ENCODE measurements at places on chromosomes 7 and 10.

GRCh38 chr10:528173-529165, 161.0 kb downstream of the DIP2C start:
- no peak for DNase-seq

DNA sequence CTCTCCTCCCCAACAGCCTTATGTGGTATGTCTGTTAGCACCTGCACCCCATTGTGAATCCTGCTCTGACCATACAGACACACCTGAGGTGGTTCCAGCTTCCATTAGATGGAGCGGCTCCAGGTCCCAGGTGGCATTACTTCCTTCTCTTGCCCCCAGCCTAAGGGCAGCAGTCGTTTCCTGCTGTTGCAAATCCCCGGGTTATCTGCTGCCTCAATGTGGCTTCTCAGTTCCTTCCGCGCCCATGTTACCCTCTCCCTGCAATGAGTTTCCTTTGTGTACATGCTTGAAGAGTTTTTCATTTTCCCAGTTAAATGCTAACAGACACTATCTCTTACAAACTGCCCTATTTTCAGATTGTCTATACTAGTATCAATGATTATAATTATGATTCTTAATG, 62.8 kb upstream of the PRKCQ start:
- no peak for DNase-seq

DNA sequence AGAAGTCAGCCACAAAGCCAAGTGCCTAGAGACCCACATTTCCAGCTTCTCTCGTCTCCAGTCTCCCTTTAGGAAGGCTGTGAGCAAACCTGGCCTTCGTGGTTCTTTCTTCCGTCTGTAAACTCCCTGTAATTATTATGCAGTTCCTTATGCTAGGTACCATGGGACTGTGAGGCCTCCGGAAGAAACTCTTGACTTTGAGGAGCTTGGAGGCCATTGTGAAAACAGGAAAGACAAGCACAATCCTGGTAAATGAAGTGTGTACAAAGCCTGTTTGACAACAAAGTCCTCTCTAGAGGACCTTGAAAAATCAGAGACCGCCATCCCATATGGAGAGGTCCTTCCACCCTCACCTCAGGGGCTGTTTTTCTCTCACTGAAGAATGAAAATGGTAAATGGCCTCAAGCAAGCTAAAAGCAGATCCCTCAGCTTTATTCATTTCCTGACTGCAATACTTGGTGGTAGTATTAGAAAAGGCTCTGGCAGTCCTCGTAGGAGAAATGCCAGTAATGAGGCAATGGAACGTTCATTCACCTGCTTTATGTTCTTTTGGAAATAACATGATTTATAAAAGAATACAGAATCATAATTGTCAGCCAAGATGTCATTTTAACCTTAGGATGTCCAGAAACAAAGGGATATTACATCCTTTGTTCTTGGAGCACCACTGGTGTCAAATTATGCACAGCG, 926.4 kb downstream of the LRMDA start:
- no peak for DNase-seq

- no peak for DNase-seq
These were observed 190.9 kb upstream of the CXCL12 start for GRCh38 chr10:44575601-44576380.

GRCh38 chr7:135970682-135971365, 6.3 kb downstream of the MTPN start:
- DNase-seq: no peak

DNA sequence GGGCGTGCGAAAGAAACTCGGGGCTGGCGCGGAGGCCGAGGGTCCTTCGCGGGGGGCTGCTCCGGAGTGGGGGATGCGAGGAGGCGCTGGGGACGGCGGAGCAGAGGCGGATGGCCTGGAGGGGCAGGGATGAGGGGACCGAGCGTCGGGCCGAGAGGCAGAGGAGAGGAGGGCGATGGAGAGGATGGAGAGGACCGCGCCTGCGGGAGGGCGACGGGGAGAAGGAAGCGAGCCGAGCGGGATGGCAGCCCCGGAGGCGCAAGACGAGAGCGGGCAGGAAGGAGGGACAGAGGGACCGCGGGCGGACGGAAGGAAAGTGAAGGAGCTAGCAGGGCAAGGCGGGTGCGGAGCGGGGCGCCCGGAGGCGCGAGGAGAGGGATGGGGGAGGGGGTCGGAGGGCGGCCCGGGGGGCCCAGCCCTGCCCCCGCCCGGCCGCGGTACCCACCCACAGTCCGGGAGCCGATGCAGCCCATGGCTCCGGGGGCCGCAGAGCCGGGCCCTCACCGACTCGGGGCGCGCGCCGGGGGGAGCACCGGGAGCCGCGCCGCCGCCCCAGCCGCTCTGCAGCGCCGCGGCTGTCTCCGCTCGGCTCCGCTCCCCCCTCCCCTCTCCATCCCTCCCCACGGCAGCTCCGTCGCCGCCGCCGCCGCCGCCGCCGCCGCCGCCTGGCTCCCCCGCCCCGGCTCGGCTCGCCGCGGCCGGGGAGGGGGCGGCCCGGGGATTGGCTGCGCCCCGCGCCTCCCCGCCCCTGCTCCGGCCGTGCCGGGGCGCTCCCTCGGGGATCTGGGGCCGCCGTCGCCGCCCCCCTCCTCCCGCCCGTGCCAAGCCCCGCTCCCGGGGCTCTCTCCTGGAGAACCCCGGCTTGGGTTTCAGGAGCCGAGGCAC, at the start of gene FAM131B:
FAM131B (minus strand) TSS at position 583 of the 885 bp plus-strand sequence; CDS start at position 473, 110 bp downstream.
- no peak for DNase-seq

DNA sequence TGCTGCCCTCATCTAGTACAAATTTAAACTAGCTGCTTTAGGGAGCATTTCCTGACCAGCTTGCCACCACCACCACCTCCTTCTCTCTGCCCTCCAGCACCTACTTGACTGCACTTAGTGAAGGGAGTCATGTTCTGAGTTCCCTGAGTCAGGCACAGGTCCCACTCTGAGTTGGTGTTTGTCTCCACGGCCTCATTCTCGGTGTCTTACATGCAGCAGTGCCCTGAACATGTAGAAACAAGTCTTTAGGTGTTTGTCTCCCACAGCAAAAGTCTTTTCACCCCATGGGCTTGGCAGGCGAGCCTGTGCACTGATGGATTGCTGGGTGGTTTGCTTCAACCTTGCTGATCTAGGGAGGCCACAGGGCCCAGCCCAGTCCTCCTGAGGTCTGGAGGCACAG, 16.9 kb downstream of the TSPAN14 start:
- DNase-seq: no peak

- DNase-seq: no peak
These were observed 55.6 kb downstream of the SLC16A9 start for GRCh38 chr10:59654007-59654406.

DNA sequence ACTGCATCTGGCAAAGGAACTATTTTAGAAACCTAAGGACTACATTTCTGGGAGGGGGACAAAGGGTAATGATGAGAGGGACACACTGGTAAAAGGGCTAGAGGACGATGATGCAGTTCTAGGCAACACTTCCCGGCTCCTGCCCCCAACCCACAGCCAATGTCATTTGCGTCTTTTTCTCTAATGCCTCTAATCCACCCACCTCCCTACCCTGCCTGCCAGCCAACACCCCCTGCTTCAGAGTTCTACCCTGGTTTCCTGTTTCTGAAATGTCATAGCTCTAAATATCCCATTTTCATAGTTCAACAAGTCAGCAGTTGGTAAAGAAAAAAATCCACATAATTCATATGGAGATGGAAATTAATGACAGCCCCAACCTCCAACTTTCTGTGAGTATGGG, 79.0 kb downstream of the KIAA1549 start:
- no peak for DNase-seq

GRCh38 chr7:77866786-77867536, 68.4 kb downstream of the PHTF2 start:
- peak; percentile 59 for DNase-seq

- peak; percentile 86 for DNase-seq
These were observed 22.6 kb upstream of the DLG5 start for GRCh38 chr10:77949167-77949566.

DNA sequence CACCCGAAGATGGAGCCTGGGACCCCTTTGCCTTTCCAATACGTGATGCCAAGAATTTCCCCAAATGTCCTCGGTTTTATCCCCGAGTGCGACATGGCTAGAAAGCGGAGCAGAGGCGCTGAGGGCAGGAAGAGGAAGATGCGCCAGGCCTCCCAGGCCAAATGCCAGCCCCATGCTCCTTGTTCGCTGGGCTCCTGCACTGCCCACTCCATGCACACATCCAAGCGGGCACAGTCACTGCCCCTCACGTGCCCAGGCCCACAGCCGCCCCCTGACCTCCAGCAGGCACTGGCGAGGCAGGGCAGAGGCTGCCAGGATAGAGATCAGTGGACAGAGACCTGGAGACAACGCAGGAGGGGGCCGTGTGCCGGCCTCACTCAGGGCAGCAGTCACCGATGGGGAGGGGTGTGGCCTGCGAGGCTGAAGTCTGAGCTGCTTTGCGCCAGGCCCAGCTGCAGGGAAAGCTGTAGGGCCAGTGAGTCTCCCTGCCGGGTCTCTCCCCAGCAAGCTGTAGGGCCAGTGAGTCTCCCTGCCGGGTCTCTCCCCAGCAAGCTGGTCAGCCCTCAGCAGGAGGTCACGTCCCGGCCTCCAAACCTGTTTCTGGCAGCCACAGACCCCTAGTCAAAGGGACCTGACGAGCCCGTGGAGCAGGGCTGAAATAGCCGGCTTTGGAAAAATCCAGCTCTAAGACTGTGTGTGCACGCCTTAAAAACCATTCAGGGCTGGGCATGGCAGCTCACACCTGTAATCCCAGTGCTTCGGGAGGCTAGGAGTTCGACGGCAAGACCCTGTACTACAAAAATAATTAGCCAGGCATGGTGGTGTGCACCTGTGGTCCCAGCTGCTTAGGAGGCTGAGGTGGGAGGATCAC, 100.6 kb upstream of the DIP2C start:
- no peak for DNase-seq

DNA sequence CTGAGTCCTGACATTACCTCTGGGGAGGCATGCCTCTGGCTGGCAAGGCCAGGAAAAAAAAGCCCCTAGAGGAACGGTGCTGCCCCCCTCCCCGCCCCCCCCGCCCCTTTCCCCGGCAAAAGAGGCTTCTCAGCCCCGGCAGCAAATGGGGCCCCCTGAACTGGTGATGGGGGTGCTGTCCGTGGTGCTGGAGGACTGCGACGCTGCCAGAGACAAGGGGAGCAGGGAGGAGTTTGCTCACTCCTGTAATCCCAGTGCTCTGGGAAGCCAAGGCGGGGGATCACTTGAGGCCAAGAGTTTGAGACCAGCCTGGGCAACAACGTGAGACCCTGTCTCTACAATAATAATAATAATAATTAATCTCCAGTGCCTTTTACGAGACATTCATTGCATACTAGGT, 23.7 kb downstream of the SRRM3 start:
- no peak for DNase-seq

- DNase-seq: no peak
These were observed 5.8 kb downstream of the AP4M1 start for GRCh38 chr7:100107125-100107737.

DNA sequence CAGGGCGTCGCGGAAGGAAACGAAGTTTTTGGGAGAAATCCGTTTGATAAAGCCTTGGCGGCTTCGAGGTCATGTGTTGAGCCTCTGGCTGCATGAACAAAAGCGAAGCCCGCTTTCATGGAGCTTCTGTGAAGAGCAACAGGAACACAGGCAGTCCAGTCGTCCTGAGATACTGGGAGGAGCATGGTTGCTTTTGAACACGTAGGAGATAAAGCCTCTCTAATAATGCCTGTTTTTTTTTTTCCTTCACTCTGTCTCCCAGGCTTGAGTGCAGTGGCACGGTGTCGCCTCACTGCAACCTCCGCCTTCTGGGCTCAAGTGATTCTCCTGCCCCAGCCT, 473 bp upstream of the ZNF32 start:
- DNase-seq: no peak

DNA sequence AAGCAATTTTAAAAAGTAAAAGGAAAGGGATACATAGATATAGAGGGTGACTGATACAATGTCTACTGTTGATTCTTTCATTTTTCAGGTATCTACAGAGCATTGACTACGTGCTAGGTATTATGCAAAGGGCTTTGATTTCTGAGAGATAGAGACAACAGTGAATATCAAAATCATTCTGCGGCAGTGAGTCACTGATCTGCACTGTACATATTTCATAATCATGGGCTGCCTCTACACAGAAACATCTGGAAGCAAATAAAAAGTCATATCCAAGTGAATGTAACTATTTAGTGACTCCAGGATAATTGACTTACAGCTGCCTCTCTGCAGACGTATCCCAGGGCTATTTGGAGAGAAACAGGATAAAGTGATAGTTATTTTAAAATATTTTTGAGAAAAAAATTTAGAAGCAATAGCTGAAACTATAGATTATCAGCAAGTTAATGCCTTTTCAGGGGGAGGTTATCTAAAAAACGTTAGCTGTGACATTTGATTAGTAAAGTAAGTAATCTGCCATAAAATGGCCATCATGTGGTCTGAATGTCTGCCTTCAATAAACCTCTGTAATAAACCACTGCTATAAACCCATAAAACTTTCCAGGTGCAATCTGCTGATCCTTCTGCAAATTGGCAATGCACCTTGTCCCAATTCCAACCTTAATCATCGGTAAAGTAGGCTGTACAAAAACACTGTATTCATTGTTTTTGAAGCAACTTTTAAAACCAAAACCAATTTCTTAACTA, 43.7 kb downstream of the CPXM2 start:
- no peak for DNase-seq

GRCh38 chr10:26408858-26409494, 29.2 kb upstream of the APBB1IP start:
- DNase-seq: no peak

DNA sequence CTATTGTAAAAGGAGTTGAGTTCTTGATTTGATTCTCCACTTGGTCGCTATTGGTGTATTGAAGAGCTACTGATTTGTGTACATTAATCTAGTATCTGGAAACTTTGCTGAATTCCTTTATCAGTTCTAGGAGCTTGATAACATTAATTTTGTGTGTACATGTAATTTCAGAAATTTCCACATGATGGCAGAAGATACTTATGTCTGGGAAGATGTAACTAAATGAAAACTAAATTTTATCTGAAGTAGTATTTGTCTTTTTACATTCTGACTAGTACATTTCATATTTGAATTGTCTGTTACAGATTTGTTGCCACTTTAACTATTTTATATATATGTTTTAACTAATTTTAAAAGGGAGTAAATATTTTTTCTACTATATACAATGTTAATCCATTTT, 27.6 kb downstream of the SDHAF3 start:
- peak; percentile 44 for DNase-seq

DNA sequence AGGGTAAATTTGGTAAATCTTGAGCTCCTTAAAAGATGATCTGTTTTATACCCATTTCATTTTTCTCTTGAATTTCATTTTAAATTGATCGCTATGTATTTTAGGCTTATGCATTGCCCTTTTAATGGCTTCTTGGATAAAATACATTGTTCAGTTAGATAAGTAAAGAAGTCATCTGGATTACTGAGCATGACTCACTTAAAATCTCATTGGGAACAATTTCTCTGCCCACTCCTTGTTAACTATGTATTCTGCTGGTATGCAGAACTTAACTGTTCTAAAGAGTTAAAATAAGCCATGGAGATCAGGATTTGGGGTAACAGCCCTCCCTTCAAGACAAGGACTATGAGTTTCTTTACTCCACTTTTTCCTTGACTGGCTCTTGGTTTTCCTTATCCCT, 134.2 kb downstream of the SND1 start:
- peak; percentile 37 for DNase-seq

DNA sequence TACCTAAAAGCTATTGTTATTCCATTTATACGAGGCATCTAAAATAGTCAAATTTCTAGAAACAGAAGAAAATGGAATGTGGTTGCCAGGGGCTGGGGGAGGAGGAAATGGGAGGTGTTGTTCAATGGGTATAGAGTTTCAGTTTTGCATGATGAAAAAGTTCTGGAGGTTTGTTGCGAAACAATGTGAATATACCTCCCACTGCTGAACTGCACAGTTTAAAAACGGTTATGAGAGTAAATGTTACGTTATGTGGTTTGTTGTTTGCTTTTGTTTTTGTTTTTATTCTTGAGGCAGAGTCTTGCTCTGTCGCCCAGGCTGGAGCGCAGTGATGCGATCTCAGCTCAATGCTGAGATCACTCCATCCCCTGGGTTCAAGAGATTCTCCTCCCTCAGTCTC, 64.9 kb upstream of the NRBF2 start:
- peak; percentile 26 for DNase-seq

All from renal cortical epithelial cell (primary cell).